ENCODE measurements at places on chromosomes 3 and 15.

DNA sequence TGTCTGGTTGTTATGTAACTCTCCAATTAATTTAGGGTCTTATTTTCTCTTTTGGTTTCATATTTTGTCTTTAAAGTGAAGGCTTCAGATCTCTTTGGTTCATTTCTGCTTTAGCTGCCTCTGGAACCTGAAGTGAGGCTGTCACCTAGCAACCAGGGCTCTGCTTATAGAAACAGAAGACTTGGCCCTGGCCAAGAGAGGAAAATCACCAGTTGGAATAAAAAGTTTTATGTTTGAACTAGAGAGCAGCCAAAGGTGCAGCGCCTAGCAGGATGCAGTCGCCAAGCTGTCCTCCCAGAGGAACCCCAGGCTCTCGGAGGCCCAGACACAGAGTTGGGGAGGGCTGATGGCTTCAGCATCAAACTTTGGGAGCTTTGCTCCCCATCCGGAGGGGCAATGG, 41.1 kb downstream of the LYZL4 start:
- H3K36me3 ChIP-seq, result no peaks in the 10 kb centered on the region
- H3K4me3 ChIP-seq, result no peak overlapping the region
- no peak overlapping the region for H3K27ac ChIP-seq
- H3K27me3 ChIP-seq, result peaks cover 3% of the 10 kb centered on the region
- DNase-seq, result no peak
- H3K4me1 ChIP-seq, result peaks cover 6% of the 10 kb centered on the region

- DNase-seq, result no peak
- H3K4me1 ChIP-seq, result peaks cover 13% of the 10 kb centered on the region
- peaks cover 4% of the 10 kb centered on the region for H3K36me3 ChIP-seq
- H3K27ac ChIP-seq, result no peak overlapping the region
- H3K27me3 ChIP-seq, result no peaks in the 10 kb centered on the region
Observed at GRCh38 chr3:196948442-196949284, 6.3 kb upstream of the NCBP2 start.

DNA sequence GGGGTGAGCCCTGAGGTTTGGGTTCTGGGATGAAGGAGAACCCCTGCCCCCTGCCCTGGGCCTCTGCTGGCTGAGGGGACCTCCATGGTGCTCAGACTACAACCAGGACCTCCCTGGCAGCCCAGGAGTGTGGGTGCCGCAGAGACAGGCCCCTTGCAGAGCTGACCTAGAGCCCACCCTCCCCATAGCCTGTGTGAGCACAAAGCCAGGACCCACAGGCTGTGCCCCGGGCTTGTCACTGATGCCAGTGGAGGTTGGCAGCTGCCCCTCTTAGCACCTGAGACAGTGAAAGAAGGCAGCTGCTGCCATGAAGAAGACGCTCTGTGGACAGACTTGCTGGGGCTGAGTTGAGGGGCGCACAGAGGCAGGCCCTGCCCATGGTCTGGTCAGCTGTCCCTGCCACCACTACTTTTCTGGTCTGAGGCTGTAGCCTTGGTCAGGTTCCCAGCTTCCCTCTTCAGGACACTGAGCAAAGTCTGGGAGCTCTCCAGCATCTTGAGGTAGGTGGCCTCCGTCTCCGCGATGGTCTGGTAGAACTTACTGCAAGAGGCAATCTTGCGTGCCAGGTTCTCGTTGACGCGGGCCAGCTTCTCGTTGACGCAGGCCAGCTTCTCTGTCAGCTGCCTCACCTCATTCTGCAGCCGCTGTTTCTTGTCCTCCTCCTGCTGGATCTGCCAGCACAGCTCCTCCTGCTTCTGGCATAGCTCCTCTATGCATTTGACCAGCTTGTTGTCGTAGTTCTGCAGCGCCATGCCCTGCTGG, 23.0 kb downstream of the USP4 start:
- no peak overlapping the region for H3K27ac ChIP-seq
- H3K4me1 ChIP-seq, result peaks cover 9% of the 10 kb centered on the region
- no peak for DNase-seq
- H3K36me3 ChIP-seq, result peaks cover 39% of the 10 kb centered on the region
- H3K27me3 ChIP-seq, result no peaks in the 10 kb centered on the region

GRCh38 chr3:127802606-127803005, 19.7 kb downstream of the MGLL start:
- no peak overlapping the region for H3K4me3 ChIP-seq
- peaks cover 15% of the 10 kb centered on the region for H3K4me1 ChIP-seq
- no peak for DNase-seq
- H3K36me3 ChIP-seq, result peaks cover 1% of the 10 kb centered on the region
- no peaks in the 10 kb centered on the region for H3K27me3 ChIP-seq

GRCh38 chr3:54046641-54047214, 75.6 kb upstream of the CACNA2D3 start:
- no peak overlapping the region for H3K27ac ChIP-seq
- H3K4me3 ChIP-seq, result no peak overlapping the region

- no peaks in the 10 kb centered on the region for H3K27me3 ChIP-seq
- H3K36me3 ChIP-seq, result no peaks in the 10 kb centered on the region
- H3K27ac ChIP-seq, result no peak overlapping the region
Observed at GRCh38 chr3:192062186-192062585, 601.2 kb downstream of the PYDC2 start.

DNA sequence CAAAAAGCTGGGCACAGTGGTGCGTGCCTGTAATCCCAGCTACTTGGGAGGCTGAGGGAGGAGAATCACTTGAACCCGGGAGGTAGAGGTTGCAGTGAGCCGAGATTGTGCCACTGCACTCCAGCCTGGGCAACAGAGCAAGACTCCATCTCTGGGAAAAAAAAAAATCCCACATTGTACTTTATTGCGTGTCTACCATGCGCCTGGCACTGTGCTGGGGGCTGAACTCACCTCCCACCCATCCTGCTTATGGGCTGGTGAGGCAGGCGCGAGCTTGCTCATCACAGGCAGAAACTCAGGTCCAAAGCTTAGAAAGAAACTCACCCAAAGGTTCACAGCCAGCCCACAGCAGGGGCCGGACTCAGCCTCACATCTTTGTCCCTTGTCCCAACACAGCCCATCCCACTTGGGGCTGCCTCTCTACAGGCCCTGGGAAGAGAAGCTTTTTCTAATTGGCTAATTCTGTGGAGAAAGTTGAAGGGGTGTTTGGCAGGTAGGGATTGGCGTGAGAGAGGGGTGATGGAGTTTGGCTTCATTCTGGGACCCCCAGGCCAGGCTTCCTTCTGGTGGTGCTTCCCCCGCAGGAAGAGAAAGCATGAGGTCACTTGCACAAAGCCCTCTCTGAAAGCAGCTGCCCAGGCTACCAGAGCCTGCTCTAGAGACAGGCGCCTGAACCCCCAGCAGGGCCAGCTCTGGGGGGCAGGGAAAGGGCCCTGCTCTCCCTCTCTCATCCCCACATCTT, 122.6 kb upstream of the SMAD3 start:
- DNase-seq, result no peak
- H3K36me3 ChIP-seq, result no peaks in the 10 kb centered on the region
- H3K4me3 ChIP-seq, result no peak overlapping the region
- peaks cover 17% of the 10 kb centered on the region for H3K4me1 ChIP-seq

GRCh38 chr15:38065721-38066345, 131.4 kb downstream of the TMCO5A start:
- H3K4me1 ChIP-seq, result peaks cover 37% of the 10 kb centered on the region
- no peak for DNase-seq

Measured in activated naive CD8-positive, alpha-beta T cell treated with anti-CD3 and anti-CD28 coated beads, Interleukin-2, amount 50 U/mL, for 24 hours (primary cell).